Mucosa of descending colon (tissue), 3 donors: ENCODE measurements at places on chromosomes 7 and 10. TPM values are rescaled to one million over a fixed set of nuclear protein-coding genes. Genes with fewer than 3 reads are reported as not detected.

DNA sequence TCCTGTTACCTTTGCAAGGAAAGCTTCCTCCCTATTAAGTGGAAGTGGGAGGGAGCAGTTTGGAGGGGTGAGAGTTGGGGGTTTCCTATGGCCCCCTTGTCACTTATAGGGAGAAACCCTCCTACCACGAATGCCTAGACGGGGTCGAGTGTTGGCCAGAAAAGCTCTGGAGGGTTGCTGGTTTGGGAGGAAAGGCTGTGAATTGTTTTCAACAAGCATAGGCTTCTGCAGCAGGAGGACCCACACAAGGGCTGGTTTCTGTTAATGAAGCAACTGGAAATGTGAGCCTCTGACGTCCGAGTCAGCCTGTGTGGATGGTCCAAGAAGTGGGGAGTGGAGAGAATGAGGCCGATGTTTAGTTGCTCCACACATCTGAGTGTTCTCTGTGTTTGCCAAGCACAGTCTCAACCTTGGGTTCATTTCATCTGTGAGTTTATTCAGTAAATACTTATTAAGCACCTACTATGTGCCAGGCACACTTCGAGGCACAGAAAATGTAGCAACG, 37.3 kb upstream of the LEP start:
- DNase-seq = no peak

DNA sequence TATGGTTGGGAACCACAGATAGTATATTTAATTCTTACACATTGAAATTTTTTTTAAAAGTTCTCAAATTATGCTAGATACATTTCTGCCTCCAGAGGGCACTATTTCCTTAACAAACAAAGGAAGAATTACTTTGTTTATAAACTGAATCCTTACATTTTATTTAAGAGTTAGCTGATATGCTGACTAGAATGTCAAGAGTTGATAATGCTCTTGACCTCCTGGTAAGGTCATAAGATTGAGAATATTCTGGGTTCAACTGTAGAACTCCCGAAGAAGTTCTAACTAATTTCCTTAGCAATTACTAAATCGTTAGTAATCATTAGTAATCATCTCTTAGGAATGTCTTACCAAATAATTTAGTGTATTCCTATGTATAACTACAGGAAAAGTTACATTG, 95.3 kb upstream of the CYP26C1 start:
- DNase-seq = peak; percentile 33

DNA sequence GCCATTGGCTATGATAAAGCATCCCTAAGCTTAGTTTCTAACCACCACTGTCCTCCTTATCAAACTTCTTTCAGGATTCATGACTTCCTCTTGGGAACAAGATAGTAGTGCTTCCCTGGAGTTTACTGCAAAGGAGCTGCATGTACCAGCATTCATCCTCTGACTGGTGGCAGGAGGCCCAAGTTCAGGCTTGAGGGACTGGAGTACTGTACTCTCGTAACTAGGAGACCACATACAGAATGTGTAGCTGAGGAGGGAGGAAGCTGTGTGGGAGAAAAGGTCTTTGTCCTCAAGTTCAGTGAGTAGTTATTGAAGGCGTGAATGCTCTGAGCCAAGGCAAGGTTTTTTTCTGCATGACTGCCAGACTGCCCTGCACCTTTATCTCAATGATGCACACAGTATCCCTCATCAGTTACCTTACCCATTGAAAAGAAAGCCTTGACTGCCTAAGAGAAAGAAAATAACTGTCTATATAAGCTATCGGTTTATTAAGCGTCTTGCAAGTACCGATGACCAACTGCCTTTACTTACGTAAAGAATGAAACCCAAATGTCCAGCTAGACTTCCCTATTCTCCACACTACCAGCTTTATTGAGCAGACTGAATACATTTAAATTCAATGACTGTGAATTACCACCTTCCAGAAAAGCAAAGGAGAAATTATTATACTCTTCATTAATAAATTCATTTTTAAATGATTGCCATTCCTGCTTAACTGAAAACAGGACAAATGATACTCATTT, 12.8 kb downstream of the SCRN1 start:
- no peak for DNase-seq

GRCh38 chr10:44787480-44788075, 123.6 kb upstream of the TMEM72 start:
- DNase-seq = no peak

DNA sequence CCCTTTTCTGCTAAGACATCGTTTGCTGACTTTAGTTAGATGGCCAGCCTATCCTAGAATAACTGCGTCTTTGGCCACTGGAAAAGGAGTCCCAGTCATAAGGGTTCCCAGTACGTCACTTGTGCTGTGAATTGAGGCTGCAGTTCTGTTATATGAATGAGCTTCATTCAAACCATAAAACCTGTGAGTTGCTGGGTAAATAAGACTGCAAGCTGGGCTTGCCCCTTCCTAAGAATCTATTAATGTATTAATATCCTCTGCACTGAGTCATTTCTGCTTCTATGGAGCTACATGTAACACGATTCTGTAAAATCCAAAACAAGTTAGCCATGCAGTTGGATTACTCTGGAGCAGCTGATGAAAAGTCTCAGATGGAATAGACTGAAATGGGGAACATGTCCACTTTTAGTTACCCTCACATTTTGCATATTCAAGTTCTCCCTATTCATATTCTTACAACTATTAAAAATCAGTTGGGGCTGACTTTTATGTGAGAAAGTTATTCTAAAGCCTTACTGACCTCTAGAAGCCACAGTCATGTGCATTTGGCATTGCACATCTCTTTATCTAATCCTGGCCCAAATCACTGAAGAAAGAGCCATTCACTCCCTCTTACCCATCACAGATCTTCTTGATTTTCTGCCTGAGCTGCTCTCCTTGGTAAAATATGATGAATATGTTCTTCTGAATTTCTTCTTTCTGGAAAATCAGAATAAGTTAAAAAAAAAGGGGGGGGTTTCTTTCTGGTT, 41.8 kb upstream of the TMEM213 start:
- DNase-seq = no peak

DNA sequence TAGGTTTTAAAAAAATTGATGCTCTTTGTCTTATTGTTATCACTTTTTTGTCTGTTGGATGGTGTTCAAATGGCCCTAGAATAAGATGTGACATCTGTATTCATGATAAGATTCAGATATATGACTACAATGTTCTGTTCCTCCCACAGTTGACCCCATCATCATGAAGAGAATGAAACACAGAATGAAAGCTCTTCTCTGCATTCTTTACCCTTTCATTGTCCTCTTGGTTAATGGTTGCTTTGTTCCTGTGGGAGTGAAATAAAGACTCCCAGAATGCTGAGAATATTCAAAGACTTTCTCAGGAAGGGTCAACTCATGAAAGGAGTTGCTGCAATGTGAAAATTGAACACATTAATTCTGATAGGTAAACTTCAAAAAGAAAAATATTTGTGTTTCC, 1015.8 kb downstream of the SORCS3 start:
- DNase-seq = no peak

DNA sequence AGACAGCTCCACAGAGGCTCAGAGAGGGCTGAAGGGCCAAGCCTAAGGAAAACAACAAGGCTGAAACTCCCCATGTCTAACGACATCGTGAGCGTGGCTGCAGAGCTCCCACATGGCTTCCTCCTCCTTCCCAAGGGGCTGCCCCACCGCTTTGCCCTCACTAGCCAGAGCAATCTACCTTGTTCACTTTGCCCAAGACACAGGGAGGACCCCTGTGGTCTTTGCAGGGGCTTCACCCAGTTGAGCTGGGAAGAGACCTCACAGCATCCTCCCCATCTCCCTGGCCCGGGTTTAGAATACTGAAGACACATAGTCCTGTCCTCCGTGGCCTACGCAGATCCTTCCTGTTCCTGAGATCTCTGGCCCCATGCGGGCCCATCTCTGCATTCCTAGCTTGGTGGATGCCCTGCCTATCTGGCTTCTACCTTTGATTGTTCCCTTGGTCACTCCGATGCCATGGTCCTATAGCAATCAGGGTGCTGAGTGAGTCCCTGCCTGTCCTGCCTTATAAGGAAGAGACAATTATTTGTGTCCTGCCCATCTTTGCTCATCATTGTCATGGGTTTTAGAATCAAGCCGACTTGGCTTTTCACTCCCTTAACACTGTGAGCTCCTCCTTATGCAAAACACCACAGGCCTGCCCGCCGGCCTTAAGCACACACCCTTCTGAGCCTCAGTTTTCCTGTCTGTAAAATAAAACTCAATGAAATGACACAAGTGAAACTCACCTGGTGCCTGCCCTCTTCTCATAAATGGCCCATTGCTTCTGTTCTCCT, 73.2 kb downstream of the PARP12 start:
- DNase-seq = no peak

- DNase-seq = no peak
Measured at GRCh38 chr7:3207387-3207902, 93.6 kb upstream of the SDK1 start.

CHCHD3 gene
- 76.4 TPM for total RNA-seq

C10orf143 gene
- total RNA-seq = 2.3 TPM

NKX6-2 gene
- not detected for total RNA-seq
